MV-4-11 (cell line): ENCODE measurements at places on chromosomes 6 and 20.

- no peak for DNase-seq
These were observed 51.9 kb downstream of the GRM4 start for GRCh38 chr6:34093854-34094430.

- no peak for DNase-seq
These were observed 136.9 kb downstream of the SASH1 start for GRCh38 chr6:148479497-148479896.

GRCh38 chr6:43789447-43789846 lies 19.4 kb downstream of the VEGFA start:
- DNase-seq: no peak

- DNase-seq: no peak
These were observed 26.4 kb upstream of the MROH8 start for GRCh38 chr20:37205794-37206193.

DNA sequence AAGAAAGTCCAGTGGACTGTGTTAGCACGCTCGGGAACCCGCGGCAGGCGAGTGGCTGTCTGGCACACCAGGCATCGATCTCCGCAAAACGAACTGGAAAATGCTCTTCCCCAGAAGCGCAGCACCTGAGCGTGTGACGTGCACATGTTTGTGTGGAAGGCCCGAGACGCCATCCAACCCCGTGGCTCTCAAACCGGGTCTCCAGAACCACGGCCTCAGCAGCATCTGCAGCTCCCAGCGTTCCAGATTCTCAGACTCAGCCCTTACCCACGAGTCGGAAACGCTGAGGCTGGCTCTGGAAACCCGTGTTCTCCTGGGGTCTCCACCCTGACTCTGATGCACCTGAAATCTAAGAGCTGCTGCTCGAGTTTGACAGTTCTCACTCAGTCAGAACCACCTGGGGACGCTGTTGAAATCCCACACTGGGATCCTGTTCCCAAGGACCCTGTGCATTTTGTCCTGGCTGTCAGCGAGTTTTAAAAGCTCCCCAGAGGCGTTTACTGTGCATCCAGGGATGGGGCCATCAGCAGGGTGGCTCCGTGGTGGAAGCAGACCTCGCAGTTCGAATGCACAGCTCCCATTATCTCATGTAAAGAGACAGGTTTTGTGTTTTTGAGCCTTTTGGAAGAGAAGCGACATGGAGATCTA lies 69.0 kb downstream of the DLL1 start:
- DNase-seq: no peak

DNA sequence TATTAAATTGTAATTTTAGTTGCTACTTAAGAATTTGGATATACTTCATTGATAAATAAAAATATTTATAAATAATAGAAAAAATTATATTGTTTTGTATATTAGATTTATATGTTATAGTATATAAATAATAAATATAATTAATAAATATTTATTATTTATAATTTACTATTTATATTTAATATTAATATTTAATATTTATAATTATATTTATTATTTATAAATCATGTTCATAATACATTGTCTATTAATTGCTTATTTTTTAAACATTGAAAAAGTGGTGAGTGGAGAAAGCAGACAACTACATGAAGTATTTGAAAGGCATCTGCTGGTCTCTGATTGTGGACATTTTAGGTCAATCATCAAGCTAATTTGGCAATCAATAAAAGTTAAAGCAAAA lies 464.5 kb downstream of the MMUT start:
- no peak for DNase-seq

DNA sequence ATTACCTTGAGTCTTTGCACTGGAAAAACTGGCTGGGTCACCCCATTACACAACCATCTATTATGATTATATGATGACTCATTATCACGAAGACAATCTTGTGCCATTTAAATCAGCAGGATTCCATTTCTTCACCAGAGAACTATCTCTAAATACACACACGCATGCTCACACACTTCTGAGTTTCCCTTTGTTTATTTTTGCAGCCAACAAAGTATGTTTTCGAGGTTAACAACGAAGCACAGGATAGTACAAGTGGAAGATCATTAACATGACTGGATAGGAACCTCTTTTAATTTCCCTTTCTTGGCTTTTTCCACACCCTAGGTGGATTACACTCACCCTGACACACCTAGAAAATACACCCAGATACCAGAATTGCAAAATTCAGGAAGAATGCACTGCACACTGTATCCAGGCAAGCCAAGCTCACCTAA lies 18.9 kb downstream of the PERP start:
- DNase-seq: no peak

GRCh38 chr6:41528409-41528963 lies 17.7 kb upstream of the FOXP4 start:
- DNase-seq: no peak

DNA sequence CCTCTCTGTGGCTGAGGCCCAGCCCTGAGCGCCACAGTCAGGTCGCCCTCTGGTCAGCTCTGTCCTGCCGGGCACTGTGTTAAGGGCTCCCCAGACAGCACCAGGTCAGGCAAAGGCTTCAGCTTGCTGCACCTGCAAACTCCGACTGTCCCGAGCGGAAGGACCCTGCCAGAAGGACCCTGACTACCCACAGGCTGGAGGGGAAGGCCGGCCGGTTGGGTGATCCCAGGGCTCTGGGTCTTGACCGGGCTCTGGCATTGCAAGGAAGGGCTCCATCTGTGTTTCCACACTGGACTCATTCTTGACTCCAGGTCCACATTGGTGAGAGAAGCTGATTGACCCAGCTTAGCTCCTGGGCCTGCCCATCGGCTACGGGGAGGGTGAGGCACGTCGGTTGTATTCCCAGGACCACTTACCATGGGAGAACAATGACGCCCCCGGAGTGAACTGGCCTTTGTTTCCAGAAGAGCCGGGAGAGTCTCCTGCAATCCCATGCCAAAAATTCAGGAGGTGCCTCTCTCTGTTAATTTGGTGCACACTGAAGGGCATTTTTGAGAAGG lies 229.8 kb downstream of the TAF4 start:
- no peak for DNase-seq

GRCh38 chr6:37272834-37273566 lies 15.1 kb upstream of the TMEM217 start:
- DNase-seq: no peak

DNA sequence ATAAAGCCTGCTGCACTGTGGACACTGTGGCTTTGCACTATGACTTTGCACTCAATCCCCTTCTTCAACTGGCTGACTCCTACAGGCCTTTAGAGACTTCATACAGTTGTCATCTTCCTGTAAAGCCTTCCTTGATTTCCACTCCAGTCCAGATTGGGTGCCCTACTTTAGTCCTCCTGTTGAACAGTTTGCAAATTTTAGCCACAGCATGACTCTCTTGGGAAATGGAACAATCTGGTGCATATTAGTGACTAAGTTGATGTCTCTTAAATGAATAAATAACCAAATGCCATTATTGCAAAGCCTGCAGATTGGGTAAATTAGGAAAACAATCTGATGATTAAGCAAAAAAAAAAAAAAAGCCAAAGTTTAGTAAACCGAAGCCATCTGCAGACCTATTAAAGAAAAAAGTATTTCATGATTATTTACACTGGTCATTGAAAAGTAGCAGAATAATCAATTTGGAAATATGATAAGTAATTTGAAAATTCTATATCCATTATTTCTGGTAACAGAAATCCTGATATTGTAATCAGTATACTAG lies 12.6 kb downstream of the PLCB4 start:
- DNase-seq: no peak

- DNase-seq: peak; percentile 15
These were observed 596.1 kb upstream of the CITED2 start for GRCh38 chr6:139970591-139970991.
